Cardiac muscle cell (in vitro differentiated cells and primary cell): ENCODE measurements at places on chromosomes 13 and 19. TPM values are rescaled to one million over a fixed set of nuclear protein-coding genes. Genes with fewer than 3 reads are reported as not detected.

The C1QTNF9 gene
- total RNA-seq, result 0.12 TPM in 1 of 2 replicates, not detected in the other

The CCNE1 gene
- total RNA-seq, result 11.7 and 15.9 TPM in 2 replicates

The NOTCH3 gene
- total RNA-seq, result 27.2 and 40.4 TPM in 2 replicates

The SOX1 gene
- total RNA-seq, result not detected in 2 replicates

The NKG7 gene
- total RNA-seq, result not detected in 2 replicates

The TMEM38A gene
- 27.6 and 28.3 TPM in 2 replicates for total RNA-seq

The LMTK3 gene
- total RNA-seq, result 3.0 and 7.4 TPM in 2 replicates

- no peaks in the 10 kb centered on the region for H3K27me3 ChIP-seq
- no peaks in the 10 kb centered on the region for H3K36me3 ChIP-seq
- peak; percentile 63 for DNase-seq
Measured at GRCh38 chr13:95530178-95530577, 22.3 kb upstream of the CLDN10 start.

GRCh38 chr13:53138376-53139036 is 109.9 kb downstream of the OLFM4 start:
- H3K27me3 ChIP-seq, result no peaks in the 10 kb centered on the region
- H3K4me3 ChIP-seq, result no peak overlapping the region
- H3K4me1 ChIP-seq, result peaks cover 14% of the 10 kb centered on the region
- no peaks in the 10 kb centered on the region for H3K36me3 ChIP-seq
- H3K27ac ChIP-seq, result no peak overlapping the region

GRCh38 chr19:42245231-42245630 is 2.8 kb upstream of the GSK3A start:
- peaks cover 12% of the 10 kb centered on the region for H3K4me1 ChIP-seq
- H3K36me3 ChIP-seq, result no peaks in the 10 kb centered on the region
- no peaks in the 10 kb centered on the region for H3K27me3 ChIP-seq

DNA sequence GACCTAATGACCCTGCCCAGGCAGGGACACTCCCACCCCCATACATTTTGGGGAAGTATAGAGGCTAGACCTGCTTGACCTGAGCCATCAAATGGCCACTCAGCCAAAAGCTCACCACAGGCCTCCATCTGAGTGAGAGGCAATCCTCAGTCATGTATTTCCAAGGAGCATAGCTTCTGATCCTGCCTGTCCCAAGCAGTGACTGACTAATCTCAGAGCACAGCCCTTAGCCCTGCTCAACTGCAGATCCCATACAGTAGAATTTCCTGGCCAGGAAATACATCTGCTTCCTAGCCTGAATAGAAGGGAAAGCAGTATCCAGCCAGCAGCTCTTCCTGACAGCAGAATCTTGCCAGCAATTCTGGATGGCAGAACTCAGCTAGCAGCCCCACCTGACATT is 880.6 kb upstream of the GPC6 start:
- H3K27ac ChIP-seq, result peak overlapping the region; percentile 51
- no peaks in the 10 kb centered on the region for H3K36me3 ChIP-seq
- peaks cover 10% of the 10 kb centered on the region for H3K4me1 ChIP-seq
- DNase-seq, result peak; percentile 60
- no peak overlapping the region for H3K4me3 ChIP-seq

DNA sequence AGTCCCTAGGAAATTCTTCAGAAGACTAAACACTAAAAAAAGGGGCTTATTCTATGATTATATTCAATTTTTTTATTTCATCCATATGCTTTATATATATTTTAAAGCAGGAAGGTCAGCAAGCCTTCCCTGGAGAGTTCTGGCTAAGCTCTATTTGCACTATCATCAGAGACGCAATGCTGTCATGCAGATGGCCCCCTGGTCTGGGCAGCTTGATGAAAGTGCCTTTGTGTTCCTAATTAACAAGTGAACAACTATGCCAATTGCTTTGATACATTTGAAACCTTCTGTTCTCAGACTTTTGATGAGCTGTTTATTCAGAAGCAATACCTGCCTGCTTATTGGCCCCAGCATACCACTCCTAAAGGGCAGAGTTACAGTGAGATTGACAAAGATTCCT is 1344.6 kb downstream of the OLFM4 start:
- no peaks in the 10 kb centered on the region for H3K4me1 ChIP-seq
- no peak overlapping the region for H3K27ac ChIP-seq
- H3K27me3 ChIP-seq, result no peaks in the 10 kb centered on the region
- no peak overlapping the region for H3K4me3 ChIP-seq
- no peaks in the 10 kb centered on the region for H3K36me3 ChIP-seq

DNA sequence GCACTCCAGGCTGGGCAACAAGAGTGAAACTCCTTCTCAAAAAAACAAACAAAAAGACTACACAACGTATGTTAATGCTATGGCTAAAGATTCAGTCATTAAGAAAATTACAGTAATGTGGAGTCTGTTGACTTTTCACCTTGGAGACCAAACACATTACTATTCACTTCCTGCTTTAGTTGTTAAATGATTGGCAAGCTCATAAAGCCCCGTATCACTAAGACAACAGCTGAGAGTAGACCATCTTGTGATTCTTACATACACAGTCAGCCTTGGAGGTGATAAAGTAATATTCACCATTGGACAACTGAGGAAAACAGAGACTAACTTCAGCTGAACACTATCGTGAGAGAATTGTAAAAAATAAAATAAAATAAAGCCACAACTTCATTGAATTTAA is 86.5 kb downstream of the KCTD12 start:
- H3K36me3 ChIP-seq, result no peaks in the 10 kb centered on the region
- peak; percentile 39 for DNase-seq
- H3K4me3 ChIP-seq, result no peak overlapping the region
- H3K27ac ChIP-seq, result no peak overlapping the region
- no peaks in the 10 kb centered on the region for H3K27me3 ChIP-seq

- peak overlapping the region; percentile 89 for H3K4me3 ChIP-seq
- no peaks in the 10 kb centered on the region for H3K27me3 ChIP-seq
- peaks cover 9% of the 10 kb centered on the region for H3K4me1 ChIP-seq
Measured at GRCh38 chr19:14089662-14090508, 666 bp downstream of the SAMD1 start.

DNA sequence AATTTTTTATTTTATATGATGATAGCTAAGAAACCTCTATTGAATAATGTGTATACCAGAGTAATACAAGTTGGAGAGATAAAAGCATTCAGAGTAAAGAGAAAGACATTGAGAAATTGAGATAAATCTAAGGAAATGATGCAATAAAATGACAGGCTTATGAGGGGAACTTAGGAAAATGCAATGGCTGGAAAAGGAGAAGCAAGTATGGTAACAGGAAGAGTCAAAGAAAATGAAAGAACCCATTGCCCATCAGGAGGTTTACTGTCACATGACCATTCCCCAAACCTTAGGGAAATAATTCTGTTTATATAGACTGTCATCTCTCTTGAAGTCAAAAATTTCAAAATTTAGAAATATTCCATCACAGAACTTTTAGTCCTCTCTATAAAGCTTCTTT is 808.0 kb upstream of the PRR20A start:
- H3K27me3 ChIP-seq, result no peaks in the 10 kb centered on the region
- H3K4me3 ChIP-seq, result no peak overlapping the region
- DNase-seq, result no peak
- no peaks in the 10 kb centered on the region for H3K36me3 ChIP-seq
- no peaks in the 10 kb centered on the region for H3K4me1 ChIP-seq

GRCh38 chr19:3194106-3195087 is 8.7 kb downstream of the NCLN start:
- no peak overlapping the region for H3K4me3 ChIP-seq
- no peaks in the 10 kb centered on the region for H3K4me1 ChIP-seq
- DNase-seq, result no peak
- no peaks in the 10 kb centered on the region for H3K36me3 ChIP-seq
- no peaks in the 10 kb centered on the region for H3K27me3 ChIP-seq

- no peak overlapping the region for H3K4me3 ChIP-seq
- no peak for DNase-seq
- peak overlapping the region; percentile 36 for H3K27ac ChIP-seq
- H3K27me3 ChIP-seq, result no peaks in the 10 kb centered on the region
Measured at GRCh38 chr19:40754611-40755247, 3.7 kb downstream of the SNRPA start.

- H3K4me1 ChIP-seq, result no peaks in the 10 kb centered on the region
- no peak for DNase-seq
- no peak overlapping the region for H3K27ac ChIP-seq
- no peaks in the 10 kb centered on the region for H3K36me3 ChIP-seq
- no peaks in the 10 kb centered on the region for H3K27me3 ChIP-seq
Measured at GRCh38 chr13:32075170-32075851, 43.7 kb downstream of the FRY start.

DNA sequence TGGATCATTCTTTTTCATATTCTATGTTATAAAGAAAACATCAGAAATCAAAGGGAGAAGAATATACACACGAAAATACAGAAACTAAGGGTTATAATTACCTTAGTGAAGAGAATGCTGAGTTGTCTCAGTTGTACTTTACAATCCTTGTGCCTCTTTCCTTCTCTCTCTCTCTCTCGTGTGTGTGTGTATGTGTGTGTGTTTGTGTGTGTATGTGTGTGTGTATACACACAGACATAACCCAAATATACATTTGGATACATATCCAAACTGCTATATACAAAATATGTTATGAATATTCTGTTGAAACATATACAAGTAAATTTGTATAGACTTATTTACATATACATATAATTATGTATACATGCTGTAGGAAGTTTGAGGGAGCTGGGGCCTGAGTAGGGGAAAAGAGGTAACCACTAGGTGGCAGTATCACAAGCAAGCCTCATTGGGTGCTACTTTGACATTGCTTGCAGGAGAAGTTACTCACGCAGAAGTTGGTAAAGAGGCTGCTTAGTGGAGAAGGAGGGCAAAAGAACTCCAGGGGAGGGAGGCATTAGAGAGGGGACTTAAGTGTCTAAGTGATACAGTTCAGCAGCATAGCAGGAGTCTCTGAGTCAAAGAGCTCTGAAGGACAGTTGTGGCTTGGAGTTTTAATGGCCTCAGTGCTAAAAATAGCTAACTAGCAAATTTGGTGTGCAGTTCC is 465.1 kb upstream of the PCDH20 start:
- DNase-seq, result peak; percentile 66
- no peaks in the 10 kb centered on the region for H3K4me1 ChIP-seq
- H3K27me3 ChIP-seq, result no peaks in the 10 kb centered on the region

GRCh38 chr19:52946322-52947310 is 16.1 kb downstream of the ZNF816 start:
- no peak overlapping the region for H3K4me3 ChIP-seq
- DNase-seq, result peak; percentile 43
- peaks cover 1% of the 10 kb centered on the region for H3K4me1 ChIP-seq
- peaks cover 16% of the 10 kb centered on the region for H3K36me3 ChIP-seq

- no peaks in the 10 kb centered on the region for H3K36me3 ChIP-seq
- H3K27ac ChIP-seq, result no peak overlapping the region
- H3K4me1 ChIP-seq, result no peaks in the 10 kb centered on the region
- no peak for DNase-seq
- H3K27me3 ChIP-seq, result no peaks in the 10 kb centered on the region
- H3K4me3 ChIP-seq, result no peak overlapping the region
Measured at GRCh38 chr13:69903081-69903480, 204.5 kb upstream of the ATXN8OS start.

DNA sequence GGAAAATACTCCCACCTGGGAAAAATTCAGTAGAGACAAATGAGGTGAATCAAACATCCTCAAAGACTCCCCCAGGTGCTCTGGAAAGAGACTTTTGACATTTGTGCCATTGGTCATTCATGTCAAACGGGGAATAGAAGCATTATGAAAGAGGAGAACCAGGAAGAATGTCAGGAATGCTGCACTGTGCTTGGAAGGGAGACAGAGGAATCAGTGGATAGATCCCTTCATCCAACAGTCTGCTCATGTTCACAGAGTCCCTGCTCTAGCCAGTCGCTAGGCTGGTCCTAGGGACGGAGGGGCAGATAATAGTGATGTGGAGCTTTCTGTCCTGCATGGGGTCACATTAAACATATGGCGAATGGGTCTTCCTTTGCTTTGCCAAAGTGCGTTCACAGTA is 384.4 kb downstream of the FGF9 start:
- no peaks in the 10 kb centered on the region for H3K36me3 ChIP-seq
- peak; percentile 11 for DNase-seq
- no peak overlapping the region for H3K4me3 ChIP-seq

DNA sequence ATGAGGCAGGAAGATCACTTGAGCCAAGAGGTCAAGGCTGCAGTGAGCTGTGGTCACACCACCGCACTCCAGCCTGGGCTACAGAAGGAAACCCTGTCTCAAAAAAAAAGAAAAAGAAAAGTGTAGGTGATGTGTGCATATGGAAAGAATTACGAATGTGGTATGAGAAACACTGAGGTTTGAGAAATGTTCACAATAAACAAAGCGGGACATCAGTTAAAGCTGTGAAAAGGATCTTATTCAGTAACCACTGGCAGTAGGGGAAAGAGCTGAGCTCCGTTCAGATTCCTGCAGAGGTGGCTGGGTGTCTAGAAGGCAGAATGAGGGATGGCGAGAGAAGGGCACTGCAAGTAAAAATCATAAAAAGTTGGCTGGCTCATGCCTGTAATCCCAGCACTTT is 4.1 kb upstream of the IGSF23 start:
- H3K4me1 ChIP-seq, result no peaks in the 10 kb centered on the region
- DNase-seq, result no peak
- no peaks in the 10 kb centered on the region for H3K36me3 ChIP-seq
- H3K27me3 ChIP-seq, result no peaks in the 10 kb centered on the region
- H3K27ac ChIP-seq, result no peak overlapping the region

DNA sequence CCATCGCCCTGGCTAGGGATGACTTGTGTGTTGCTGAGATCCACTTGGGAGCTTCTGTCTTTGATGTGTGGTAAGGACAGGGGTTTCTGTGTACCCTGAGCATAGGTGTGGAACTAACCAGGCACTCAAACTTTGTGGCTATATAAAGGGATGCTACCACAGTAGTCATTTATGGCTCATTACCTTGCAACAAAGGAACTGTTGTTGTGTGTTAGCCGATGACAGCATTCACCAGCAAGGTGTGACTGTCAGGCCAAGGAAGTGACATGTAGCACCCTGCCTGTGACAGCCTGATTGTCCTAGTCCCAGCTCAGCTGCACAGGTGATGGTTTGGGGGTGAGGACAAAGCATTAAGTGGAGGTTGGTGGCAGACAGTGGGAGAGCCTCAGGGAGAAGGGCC is 73.6 kb downstream of the COG3 start:
- no peaks in the 10 kb centered on the region for H3K27me3 ChIP-seq
- no peak for DNase-seq
- peaks cover 17% of the 10 kb centered on the region for H3K36me3 ChIP-seq
- no peak overlapping the region for H3K4me3 ChIP-seq
- H3K4me1 ChIP-seq, result no peaks in the 10 kb centered on the region
- no peak overlapping the region for H3K27ac ChIP-seq
